Left renal cortex interstitium (tissue), 4 donors: ENCODE measurements at places on chromosomes 2 and 18. TPM values are rescaled to one million over a fixed set of nuclear protein-coding genes. Genes with fewer than 3 reads are reported as not detected.

GRCh38 chr2:198591586-198591985, 787.2 kb downstream of the PLCL1 start:
- no peak for DNase-seq

DNA sequence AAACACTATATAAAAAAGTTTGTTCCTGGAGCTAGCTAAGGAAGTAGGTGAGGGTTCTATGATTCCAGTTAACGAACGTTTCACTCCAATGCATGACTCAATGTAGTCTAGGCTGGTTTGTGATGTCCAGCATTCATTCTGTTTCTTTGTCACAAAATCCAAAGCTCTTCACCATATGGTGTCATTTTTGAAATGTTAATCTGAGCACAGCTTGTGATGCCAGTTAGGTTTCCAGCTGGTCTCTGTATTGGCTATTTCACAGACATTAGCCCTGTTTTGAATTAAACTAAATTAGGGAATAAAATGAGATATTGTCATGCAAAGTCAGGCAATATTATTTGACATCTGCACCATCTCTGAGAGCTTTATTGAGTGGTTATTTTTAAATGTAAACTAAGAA, 159.4 kb downstream of the RBM43 start:
- DNase-seq, result no peak

- peak; percentile 57 for DNase-seq
These were observed 38.1 kb upstream of the STAT1 start for GRCh38 chr2:191051825-191052778.

SPHKAP gene
- polyA plus RNA-seq, result 6.6 TPM

DNA sequence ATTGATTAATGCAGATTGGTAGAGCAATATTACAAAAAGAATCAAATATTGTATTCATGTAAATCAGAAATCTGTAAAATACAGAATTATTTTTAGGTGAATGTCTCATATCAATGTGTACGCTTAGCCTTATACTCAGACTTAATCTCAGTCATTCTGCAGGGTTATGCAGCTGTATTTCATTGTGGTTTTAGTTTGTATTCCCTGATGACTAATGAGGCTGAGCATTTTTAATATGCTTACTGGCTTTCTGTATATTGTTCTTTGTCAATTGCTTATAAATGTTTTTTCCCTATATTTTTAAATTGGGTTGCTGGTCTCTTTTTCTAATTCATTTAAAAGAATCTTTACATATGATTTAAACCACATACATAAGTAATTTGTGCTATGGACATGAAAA, 50.1 kb downstream of the CDH19 start:
- DNase-seq, result no peak

DNA sequence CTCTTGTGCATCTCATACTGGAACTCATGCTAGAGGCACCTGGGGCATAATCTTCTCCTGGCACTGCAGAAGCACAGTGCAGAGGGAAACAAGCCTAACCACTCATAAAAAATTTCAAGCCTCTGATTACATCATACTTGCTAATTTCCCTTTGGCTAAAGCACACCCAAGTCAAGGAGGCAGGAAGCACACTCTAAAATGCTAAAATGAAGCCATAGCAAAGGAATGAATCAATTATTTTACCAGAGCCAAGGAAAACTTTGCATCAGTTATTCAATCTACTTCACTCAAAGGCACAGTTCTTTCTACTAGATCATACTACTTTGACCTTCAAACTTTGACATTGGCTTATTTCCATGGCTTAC, 79.6 kb upstream of the SPOPL start:
- no peak for DNase-seq

DNA sequence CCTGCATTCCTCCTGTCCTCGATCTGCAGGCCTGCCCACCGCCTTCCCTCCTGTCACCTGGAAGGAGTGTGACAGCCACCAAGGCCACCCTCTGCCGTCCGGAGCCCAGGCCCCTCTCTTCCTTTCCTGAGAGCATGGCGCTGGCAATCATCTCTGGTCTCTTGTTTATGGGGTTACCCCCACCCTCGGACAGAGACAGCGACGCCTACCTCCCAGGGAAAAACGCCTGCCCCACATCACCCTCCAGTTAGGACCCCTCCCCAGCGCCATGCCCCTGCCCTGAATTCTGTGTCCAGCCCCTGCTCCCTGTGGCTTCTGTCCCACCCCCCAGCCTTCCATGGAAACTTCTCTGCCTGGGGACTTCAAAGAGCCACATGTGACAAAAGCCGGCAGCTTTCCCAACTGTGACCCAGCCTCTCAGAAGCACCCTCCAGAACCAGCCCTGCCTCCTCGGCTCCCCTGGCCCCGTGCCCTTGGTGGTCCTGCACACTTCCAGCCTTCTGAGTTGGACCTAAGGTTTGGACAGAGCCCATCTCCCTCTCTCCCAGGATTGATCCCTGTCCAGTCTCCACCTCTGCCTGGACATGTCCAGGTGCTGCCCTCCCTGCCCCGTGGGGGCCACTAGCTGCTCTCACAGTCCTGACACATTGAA, 145.0 kb upstream of the HDAC4 start:
- no peak for DNase-seq

GRCh38 chr18:49839012-49839411, 25.7 kb upstream of the ACAA2 start:
- no peak for DNase-seq

- no peak for DNase-seq
These were observed 209.5 kb upstream of the HS6ST1 start for GRCh38 chr2:128528133-128528532.

B3GNT7 gene
- 3.4 TPM for polyA plus RNA-seq

DNA sequence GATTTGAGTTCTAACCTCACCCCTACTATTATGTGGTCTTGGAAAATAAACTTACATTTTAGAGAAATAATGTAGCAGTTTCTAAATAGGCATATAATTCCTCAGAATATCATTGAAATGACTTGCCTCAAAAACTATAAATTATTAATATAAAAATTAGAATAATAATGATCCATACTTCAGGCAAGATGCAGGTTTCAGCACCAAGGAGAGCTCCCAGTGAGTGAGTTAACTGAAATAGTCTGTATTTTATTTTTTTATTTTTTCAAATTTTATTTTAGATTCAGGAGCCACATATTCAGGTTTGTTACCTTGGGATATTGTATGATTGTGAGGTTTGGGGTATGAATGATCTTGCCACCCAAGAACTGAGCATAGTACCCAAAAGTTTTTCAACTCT, 472.2 kb upstream of the DCC start:
- DNase-seq, result no peak

GRCh38 chr2:240499309-240500301, 58.2 kb downstream of the ANKMY1 start:
- no peak for DNase-seq

DNA sequence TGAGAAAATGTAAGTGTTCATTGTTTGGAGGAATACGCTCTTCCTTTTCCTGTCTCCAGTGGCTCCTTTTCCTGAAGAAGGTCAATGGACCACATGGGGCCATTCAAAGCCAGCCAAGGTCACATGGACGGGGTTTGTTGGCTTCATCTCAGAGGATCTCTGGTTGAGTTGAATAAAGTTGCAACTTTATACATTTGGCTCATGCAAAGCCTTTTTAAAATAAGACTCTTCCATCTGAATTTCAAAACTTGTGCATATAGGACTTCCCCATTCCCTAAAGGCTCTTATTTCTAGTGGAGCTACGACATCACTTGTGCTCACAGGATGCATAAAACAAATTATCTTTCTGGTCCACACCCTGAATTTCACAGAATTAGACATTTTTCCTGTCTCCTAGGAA, 235.5 kb downstream of the CMPK2 start:
- no peak for DNase-seq

GRCh38 chr18:49561289-49562193, at the start of gene LIPG:
Gene LIPG, plus strand, starts transcription at chr18:49562057. Its CDS starts 252 bp downstream, at chr18:49562309.
- no peak for DNase-seq

DNA sequence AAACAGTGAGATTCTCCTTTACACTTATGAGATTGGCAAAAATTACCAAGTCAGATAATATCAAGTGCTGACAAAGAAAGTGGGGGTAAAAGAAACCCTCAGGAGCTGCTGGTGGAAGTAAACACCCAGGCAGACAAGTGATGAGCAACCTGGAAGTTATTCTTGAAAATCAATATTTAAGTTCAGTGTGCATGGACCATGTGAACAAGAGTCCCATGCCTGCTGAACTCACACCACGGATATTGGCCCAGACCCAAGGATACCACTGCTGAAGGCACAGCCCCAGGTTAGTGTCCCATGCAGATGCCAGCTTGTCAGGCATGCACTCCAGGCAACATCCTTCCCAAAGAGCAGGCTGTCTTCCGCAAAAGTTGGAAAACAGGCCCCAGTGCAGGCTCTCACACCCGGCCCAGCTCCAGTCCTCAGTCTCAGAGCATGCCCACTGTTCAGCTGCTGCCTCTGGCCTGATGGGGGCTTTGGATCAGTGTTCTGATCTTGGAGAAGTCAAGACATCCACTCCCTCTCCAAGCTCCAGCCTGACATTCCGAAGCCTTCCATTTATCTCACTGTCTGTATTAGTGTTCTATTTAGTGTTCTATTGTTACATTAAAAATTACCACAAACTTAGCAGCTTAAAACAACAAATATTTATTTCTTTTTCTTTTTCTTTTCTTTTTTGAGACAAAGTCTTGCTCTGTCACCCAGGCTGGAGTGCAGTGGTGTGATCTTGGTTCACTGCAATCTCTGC, 70.0 kb downstream of the HS1BP3 start:
- no peak for DNase-seq

- DNase-seq, result no peak
These were observed 927.0 kb upstream of the CRIM1 start for GRCh38 chr2:35428548-35428947.

GRCh38 chr18:58603375-58604067, 25.4 kb downstream of the ALPK2 start:
- peak; percentile 24 for DNase-seq

DNA sequence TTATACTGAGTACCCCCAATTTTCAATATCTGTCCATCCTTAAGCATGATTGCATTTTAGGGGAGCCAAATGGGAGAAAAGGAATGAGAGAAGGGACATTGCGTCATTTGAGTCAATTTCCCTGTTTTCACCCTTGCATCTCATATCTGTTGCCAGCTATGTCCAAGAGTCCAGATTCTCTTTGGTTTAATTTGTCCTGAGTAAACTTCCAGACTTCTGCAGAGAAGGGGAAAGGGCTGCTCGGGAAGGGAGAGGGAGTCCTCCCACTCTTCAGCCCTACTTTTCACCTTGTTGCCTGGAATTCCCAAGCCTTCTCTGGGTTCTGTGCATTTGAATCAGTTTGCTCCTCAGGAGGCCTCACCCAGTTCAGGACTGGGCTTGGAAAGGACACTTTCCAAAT, 16.5 kb downstream of the GREB1 start:
- DNase-seq, result no peak

DNA sequence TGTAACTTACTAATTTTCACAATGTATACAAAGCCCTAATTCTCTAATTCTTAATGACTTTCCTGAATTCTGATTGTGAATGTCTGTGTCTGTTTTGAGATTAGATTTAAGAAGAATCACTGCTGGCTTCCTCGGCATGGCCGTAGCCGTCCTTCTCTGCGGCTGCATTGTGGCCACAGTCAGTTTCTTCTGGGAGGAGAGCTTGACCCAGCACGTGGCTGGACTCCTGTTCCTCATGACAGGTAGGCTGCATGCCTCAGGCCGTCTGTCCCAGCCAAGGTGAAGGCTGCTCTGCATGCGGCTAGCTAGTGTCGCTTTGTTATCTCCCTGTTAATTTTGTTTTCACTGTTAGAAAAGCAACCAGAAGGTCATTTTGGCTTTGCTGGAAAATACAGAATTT, 41.2 kb downstream of the TMEM178A start:
- no peak for DNase-seq

DNA sequence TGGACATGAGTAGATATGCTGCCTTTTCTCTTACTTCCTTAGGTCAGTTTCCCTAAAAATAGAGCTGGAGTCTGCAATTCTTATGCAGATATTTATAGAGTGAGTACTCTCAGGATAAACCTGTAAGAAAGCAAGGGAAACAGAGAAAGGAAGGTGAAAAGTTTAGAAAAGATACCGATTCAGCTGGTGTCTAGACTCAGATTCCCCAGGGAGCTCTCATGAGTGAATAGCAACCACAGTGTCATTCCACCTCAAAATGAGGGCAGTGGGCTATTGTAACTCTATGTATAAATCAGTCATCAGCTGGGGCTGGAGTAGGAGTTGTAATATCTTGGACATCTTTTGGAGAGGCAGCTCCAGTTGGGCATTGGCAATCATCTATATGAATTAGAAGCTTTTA, 1485.1 kb upstream of the TMEFF2 start:
- no peak for DNase-seq

DNA sequence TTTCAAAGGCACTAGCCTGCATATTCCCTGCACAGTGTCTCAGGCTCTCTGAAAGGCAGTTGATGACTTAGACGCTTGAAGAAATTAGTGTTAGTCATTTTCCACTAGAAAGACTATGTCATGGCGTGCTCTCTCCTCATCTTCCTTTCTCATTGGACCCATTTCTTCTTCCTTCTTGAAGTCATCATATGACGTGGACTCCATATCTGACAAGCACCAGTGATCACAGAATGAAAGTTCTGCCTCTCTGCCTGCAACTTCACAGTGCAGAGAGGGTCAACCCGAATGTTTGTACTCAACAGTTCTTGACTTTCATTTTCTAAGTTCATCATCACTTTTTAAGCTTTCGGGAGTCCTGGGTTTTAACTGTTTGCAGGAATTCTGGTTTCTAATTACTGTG, 63.7 kb upstream of the CYRIA start:
- DNase-seq, result no peak

DNA sequence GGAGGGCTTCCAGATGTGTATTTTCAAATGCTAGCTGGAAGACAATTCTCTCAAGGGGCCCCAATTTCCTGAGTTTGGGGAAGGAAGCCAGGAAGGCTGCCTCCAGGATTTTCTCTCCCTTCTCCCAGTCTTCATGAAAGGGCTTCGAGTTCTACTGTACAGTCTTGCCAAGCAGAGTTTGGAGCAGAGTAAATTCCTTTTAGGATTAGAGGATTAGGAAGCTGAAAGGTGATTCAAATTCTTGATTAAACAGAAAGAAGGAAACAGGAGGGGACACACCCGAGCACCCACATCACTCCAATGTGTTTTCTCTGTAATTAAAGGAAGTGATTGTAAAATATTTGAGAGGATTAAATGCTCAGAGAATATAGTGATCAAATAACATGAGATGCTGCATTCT, 217.8 kb downstream of the SETBP1 start:
- no peak for DNase-seq

SIX3 gene
- polyA plus RNA-seq, result not detected

ACTR2 gene
- 206 TPM for polyA plus RNA-seq

FAHD2B gene
- polyA plus RNA-seq, result 20.7 TPM

DNA sequence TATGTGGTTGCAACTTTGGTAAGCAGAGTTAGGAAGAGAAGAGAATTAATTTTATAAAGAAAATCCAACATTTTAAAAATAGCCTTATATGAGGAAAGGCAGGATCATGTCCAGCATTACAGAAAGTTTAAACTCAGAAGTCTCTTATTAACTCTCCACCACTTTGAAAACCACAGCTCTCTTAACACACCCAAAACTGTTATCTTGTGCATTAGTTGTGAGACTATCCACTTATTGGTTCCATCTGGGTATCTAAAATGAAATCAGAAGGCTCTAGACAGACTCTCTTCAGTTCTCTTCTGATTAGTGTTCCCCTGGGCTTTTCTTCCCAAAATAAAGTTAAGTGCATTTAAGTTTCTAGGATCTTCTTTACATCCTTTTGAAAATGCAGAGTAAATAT, 251.5 kb downstream of the TXNL1 start:
- no peak for DNase-seq
